ENCODE measurements at places on chromosomes 13 and 19.
A peak's percentile ranks its signal among the peaks of the same experiment; 100 is the strongest.

DNA sequence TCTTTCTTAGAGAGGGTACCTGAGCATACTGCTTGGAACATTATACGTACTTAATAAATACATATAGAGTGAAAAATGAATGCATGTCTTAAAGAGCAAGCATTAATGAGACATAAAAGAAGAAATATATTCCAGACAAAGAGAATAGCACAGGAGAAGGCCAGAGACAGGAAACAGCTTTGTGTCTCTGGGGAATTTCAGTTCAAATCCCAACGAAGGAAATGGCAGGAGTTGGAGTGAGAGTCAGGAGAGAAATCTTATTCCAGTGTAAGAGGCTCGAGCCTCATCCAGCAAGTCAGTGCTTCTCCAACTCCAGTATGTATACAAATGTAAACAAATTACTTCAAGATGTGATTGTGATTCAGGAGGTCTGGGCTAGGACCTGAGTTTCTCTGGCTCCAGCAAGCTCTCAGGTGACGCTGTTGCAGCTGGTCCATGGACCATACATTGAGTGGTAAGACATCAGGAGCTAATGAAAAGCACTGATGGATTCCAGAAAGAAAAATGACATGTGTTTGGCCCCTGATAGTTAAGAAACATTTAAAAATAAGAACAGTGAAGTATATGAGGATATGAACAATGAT, 108.2 kb downstream of the RAP2A start:
- no peak for DNase-seq

GRCh38 chr13:28568286-28568685, 73.4 kb upstream of the FLT1 start:
- no peak for DNase-seq

GRCh38 chr13:49791711-49792549, 552 bp downstream of the KPNA3 start:
- peak; percentile 62 for DNase-seq

- DNase-seq: no peak
Measured at GRCh38 chr19:28444362-28444761, 768.6 kb downstream of the UQCRFS1 start.

DNA sequence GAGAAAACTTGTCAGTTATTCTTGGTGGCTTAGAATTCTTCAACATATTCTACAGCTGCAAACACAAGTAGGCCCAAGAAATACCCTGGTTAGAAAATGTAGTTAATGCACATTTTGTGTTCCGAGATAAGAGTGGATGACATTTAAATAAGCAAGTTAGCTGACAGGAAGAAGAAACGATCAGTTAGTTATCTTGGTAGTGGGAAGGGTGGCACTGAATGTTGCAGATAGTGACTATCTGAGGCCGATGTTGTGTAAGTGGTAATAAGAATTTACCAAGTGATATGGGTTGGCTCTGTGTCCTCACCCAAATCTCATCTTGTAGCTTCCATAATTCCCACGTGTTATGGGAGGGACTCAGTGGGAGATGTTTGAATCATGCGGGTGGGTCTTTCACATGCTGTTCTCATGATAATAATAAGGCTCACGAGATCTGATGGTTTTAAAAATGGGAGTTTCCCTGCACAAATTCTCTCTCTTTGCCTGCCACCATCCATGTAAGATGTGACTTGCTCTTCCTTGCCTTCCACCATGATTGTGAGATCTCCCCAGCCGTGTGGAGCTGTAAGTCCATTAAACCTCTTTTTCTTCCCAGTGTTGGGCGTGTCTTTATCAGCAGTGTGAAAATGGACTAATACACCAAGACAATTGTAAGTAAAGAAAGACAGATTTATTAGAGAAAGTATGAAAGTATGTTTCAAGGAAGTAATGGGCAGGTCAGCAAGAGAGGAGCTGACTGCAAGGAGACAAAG, 10.9 kb upstream of the AKAP11 start:
- DNase-seq: no peak

GRCh38 chr19:858868-859843, at the start of gene CFD:
Gene CFD, plus strand, starts transcription at chr19:859664. Its CDS starts 26 bp downstream, at chr19:859690.
- no peak for DNase-seq

- no peak for DNase-seq
Measured at GRCh38 chr13:110777251-110777820, 63.8 kb downstream of the ING1 start.

DNA sequence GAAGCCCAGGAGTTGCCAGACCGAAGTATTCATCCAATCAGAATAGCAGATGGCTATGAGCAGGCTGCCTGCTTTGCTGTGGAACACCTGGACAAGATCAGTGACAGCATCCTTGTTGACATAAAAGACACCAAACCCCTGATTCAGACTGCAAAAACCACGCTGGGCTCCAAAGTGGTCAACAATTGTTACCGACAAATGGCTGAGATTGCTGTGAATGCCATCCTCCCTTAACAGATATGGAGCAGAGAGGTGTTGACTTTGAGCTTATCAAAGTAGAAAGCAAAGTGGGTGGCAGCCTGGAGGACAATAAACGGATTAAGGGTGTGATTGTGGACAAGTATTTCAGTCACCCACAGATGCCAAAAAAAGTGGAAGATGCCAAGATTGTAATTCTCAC, 250.3 kb upstream of the OBI1 start:
- no peak for DNase-seq

DNA sequence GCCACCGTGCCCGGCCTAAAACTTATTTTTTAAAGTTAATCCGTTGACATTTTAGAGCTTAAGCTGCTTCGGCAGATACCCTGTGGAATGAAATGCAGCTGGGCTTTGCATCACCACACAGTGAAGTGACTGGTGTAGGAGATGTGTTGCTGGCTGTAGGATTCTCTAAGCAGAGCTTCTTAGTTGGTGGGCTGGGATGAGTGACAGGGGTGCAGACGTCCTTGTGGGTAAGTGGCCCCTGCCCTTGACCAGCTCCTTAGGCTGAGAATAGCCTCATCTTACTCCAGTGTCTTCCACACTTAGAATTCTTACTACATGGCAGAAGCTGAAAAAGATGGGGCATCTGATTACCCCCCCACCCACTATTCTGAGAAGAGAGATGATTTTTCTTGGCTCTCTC, 11.6 kb downstream of the GATAD2A start:
- no peak for DNase-seq

DNA sequence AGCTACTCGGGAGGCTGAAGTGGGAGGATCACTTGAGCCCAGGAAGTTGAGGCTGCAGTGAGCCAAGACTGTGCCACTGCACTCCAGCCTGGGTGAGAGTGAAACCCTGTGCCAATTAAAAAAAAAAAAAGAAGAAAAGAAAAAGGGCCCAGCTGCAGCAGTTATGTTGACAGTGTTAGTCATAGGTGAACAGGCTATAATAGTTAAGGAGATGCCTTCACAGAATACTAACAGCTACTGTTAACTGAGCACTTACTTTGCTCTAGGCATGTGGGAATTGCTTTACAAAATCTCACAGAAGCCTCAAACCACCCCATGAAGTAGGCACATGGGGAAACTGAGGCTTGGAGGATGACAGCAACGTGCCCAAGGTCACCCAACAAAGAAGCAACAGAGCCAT, 3.9 kb downstream of the FBXO17 start:
- DNase-seq: no peak

DNA sequence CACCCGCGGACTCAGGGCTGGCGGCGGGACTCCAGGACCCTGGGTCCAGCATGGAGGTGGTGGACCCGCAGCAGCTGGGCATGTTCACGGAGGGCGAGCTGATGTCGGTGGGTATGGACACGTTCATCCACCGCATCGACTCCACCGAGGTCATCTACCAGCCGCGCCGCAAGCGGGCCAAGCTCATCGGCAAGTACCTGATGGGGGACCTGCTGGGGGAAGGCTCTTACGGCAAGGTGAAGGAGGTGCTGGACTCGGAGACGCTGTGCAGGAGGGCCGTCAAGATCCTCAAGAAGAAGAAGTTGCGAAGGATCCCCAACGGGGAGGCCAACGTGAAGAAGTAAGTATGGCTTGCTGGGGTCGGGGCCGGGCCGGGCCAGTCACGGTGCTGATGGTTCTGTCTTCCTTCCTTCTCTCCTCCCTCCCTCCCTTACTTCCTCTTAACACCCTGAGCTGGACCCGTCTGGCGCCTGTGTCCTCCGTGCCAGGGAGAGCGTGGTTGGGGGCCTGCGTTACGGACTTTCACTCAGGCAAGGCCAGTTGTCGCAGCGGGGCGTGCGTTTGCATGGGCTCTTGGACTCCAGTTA, 1.4 kb downstream of the STK11 start:
- peak; percentile 34 for DNase-seq
